ENCODE measurements at places on chromosomes 5 and 9.

GRCh38 chr5:30108051-30108450 lies 1085.4 kb upstream of the CDH6 start:
- no peak for DNase-seq

DNA sequence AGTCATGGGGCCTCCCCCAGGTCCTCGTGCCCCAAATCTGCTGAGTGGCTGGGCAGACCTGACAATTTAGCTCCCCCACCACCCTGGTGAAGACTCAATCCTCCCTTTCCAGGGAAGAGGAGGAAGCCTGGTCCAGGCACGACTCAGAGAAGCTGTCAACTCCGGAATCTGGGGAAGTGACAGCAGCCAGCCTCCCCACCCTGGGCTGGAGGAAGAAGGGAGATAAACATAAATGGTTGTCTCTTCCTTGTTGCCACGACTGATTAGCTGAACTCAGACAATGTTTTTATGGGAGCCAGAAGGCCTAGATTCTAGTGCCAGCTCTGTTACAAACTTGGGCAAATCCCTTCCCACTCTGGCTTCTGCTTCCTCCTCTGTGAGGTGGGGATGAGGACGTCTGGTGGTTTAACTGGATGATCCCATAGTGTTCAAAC lies 15.4 kb downstream of the CCDC69 start:
- peak; percentile 35 for DNase-seq

DNA sequence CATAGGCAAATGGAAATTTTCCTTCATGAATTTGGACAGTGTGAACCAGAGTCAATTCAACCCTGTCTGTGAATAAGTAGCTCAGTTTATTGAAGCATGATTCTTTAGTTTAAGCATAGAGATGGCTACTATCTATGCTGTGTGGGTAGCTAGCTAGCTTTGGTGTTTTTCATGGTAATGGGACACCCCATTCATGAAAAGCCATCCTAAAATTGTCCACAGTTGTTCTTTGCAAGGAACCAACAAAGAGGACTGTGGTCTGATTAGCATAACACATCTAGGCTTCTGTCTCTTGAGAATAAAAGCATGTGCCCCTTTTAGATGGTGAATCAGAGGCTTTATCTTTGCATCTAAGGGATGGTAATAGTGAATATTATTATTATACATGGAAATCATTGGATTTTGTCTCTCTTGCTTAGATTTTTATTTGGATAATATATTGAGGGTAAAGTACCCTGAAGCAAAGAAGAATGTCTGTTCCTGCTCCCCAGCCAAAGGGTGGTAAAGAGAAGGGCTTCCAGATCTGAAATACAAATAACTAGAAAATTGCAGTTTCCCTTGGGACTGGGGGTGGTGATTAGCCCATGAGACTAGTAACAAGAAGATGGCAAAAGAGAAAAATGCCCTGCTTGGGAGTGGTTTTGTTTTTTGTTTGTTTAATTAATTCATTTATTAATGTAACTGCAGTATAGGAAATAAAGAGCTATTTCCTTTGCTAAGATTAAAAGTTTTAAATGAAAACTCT lies 624.2 kb upstream of the ZNF608 start:
- DNase-seq, result no peak

DNA sequence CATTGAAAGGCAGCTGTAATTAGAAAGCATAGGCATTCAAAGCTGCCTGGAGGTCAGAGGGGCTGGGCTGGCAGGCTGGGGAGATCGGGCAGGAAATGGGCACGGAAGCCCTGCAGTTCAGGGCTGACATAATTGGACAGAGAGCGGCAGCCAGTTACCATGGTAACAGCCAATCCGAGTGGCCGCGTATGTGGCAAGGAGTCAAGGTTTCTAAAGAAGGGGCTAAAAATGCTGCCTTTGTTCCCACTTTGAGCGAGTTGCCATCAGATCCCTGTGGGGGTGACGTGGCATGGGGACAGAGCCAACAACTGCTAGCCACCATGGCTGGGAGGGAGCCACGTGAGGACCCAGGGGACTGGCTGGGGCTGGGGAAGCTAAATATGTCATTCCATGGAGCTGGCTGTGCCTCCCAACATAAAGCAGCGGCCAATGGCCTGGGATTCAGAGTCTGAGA lies 44.7 kb upstream of the NDFIP1 start:
- peak; percentile 78 for DNase-seq

DNA sequence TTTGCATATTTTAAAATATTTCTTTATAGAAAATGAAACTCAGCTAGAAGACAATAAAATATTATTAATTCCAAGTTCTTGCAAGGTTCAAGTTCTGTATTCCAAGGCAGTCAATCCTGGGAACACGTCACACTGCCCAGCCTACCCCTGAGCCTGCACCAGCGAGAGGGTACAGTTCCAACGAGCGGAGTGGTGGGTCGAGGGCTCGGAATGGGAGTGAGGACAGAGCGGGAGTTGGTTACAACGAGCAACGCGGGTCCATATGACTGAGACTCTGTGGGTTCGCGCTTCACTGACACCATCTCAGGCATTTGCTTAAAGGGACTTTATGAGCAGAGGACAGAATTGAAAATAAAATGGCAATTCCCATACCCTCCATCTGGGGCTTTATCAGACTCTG lies 40.0 kb upstream of the SPTLC1 start:
- DNase-seq, result no peak

DNA sequence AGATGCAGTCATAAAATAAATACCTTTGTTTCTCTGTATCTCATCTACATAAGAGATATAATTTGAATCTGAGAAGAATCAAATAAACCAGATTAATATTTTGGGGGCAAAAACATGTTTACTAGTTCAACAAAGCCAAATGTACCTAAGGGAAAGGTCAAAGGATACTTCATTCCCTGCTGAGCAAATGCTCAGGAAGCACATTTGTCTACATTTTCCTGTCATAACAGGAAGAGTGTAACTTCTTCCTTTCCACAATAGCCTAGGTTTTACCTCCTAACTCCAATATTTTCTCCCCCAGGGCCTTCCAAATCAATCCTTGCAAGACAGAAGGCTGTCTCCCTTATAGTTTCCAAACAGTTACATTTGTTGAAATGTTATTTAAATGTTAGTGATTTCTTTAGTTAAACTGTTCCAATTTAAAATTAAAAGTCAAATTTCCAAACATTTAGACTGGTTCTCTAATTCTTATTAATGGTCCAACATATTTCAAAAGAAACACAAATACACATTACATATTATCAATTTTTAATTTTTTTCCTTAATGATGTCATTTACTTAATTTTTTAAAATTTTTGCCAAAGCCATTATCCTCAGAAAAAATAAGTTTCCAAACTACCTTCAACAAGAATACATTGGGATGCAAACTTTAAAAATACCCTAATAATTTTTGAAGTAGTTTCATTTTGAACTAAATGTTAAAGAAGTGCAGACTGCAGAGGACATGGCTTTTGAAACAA lies 67.8 kb downstream of the MEF2C start:
- no peak for DNase-seq

DNA sequence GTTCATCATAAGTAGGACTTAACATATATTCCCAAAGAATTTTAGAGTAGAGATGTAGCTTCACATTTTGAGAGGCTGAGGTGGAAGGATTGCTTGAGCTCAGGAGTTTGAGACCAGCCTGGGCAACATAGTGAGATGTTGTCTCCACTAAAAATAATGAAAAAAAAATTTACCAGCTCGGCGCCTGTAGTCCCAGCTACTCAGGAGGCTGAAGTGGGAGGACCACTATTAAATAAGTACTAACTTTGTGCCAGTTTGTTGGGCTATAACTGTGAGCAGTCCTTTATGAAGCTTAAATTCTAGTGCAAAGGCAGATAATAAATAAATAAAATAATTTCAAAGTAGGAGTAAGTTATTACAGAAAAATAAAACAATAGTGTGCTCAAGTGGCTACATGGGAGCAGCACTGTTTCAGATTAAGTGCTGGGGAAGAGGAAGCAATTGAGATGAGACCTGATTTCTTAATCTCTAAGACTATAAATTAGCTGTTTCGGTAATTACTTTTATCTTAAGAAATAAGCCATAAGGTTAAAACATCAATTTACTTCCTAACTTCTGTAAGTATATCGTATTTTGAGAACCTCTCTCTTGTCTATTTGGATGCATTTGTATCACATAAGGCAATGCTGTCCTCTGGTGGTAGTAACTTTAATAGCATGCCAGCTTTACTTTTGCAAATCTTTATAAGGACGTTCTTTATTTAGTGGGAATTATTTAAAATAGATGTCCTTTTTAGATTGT lies 98.9 kb downstream of the CSNK1G3 start:
- DNase-seq, result peak; percentile 2

DNA sequence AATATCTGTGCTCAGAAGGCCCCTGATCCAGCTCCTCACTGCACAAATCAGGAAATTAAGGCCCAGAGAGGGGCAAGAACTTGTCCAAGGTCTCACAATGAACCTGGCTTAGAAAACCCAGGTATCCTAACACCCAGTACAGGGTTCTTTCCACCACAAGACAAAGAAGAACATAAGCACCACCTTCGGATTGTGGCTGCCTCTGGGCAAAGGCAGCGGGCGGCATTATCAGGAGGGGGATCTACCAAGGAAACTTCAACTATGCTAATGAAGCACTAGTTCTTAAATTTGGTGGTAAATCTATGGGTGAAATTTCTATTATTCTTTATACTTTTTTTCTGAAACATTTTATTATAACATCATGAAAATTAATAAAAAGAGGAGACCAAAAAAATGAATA lies 17.9 kb downstream of the ANXA6 start:
- DNase-seq, result no peak
